Panc1 (cell line): ENCODE measurements at places on chromosomes 6 and 20. TPM values are rescaled to one million over a fixed set of nuclear protein-coding genes. Genes with fewer than 3 reads are reported as not detected.

Gene SIGLEC1
- total RNA-seq: 0.03 TPM

Gene JAG1
- total RNA-seq: 21.2 TPM

DNA sequence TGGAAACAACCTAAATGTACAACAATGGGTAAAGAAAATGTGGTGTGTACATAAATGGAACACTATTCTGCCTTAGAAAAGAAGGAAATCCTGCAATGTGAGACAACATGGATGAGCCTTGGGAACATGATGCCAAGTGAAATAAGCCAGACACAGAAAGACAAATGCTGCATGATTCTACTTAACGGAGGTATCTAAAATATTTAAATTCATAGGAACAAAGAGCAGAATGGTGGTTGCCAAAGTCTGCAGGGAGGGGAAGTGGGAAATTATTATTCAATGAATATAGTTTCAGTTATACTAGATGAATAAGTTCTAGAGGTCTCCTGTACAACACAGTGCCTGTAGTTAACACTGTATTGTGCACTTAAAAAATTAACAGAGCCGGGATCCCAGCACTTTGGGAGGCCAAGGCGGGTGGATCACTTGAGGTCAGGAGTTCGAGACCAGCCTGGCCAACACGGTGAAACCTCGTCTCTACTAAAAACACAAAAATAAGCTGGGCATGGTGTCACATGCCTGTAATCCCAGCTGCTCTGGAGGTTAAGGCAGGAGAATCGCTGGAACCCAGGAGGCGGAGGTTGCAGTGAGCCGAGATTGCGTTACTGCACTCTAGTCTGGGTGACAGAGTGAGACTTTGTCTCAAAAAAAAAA is 71.4 kb upstream of the SNX9 start:
- DNase-seq: no peak

GRCh38 chr6:87714093-87714842 is 12.2 kb upstream of the AKIRIN2 start:
- DNase-seq: no peak

GRCh38 chr6:119284861-119285521 is 64.6 kb downstream of the MAN1A1 start:
- DNase-seq: no peak

DNA sequence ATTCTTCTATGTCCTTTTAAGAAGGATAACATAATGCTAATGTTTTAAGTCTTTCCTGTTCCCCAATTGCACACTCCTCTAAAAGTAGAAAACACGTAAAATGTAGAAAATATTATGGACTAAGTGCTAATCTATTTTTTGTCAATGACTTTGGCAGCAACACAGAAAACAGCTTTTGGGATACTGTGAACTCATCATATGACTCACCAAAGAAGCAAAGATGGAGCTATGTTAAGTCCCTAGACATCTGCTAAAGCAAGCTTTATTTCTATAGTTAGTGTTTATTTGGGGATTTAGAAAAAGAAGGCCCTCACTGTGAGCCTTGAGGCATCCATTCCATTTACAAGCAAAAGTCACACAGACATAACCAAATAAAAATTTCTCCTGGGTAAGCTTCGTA is 23.0 kb downstream of the OPN5 start:
- DNase-seq: no peak

DNA sequence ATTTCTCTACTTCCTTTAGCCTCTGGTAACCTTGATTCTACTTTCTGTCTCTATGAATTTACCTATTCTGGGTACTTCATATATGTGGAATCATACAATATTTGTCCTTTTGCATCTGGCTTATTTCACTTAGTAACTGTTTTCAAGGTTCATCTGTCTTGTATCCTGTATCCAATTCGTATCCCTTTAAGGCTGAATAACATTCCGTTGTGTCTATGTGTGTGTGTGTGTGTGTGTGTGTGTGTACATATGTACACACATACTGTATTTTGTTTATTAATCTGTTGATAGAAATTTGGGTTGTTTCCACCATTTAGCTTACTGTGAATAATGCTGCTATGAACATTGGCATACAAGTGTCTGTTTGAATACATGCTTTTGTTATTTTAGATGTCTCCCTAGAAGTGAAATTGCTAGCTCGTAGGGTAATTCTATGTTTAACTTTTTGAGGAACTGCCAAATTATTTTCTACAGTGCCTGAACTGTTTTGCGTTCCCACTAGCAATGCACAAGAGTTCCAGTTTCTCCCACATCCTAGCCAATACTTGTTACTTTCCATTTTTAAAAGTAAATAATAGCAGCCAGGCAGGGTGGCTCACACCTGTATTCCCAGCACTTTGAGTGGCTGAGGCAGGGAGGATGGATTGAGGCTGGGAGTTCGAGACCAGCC is 17.7 kb downstream of the SENP6 start:
- no peak for DNase-seq
